WTC11 (cell line): ENCODE measurements at places on chromosomes 16 and 17.
A peak's percentile ranks its signal among the peaks of the same experiment; 100 is the strongest.

- H3K4me3 ChIP-seq: no peak overlapping the region
- H3K27ac ChIP-seq: no peak overlapping the region
- no peak for DNase-seq
These were observed 278.9 kb upstream of the FOXF1 start for GRCh38 chr16:86231321-86231995.

DNA sequence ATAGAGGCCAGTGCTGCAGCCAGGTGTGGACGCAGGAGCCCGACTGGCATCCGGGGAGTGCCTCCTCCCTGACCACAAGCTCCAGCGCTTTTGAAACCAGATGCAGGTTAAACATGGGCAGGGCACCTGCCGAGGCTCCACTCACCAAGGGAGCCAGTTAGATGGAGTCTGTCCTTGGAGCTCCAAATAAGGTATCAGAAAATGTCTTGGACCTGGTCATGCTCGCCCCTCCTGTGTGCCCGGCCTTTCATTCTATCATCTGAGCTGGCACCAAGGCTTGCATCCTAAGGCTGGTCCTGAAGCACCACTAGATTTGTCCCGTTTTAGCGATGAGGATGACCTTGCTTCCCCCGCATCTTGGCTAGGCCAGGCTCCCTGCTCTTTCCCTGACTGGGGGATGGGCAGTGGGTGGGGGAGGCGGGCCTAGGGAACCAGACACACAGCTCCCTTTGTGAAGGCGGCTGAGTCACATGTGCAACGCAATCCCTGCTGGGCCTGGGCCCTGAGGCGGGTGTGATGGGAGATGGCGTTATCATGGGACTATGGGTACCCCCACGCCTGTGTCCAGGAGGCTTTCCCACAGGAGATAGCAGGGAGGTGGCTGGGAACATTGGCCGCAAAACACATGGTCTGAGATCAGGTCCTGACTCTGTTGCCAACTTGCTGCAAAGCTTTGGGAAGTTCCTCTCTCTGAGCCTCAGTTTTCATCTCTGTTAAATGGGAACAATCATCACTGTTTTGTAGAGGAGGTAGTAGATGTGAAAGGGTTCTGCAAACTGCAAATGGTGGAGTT lies 5.0 kb upstream of the ADGRG1 start:
- peaks cover 37% of the 10 kb centered on the region for H3K4me1 ChIP-seq
- peak; percentile 49 for DNase-seq
- H3K27me3 ChIP-seq: no peaks in the 10 kb centered on the region
- H3K27ac ChIP-seq: no peak overlapping the region
- no peak overlapping the region for H3K4me3 ChIP-seq

GRCh38 chr16:30005341-30006094 lies 5.3 kb downstream of the DOC2A start:
- DNase-seq: no peak
- H3K36me3 ChIP-seq: peaks cover 9% of the 10 kb centered on the region
- no peak overlapping the region for H3K27ac ChIP-seq
- H3K4me1 ChIP-seq: peaks cover 16% of the 10 kb centered on the region
- H3K27me3 ChIP-seq: peaks cover 10% of the 10 kb centered on the region

- no peak overlapping the region for H3K4me3 ChIP-seq
- DNase-seq: no peak
- H3K27me3 ChIP-seq: no peaks in the 10 kb centered on the region
- peak overlapping the region; percentile 56 for H3K27ac ChIP-seq
These were observed 219.0 kb downstream of the FTO start for GRCh38 chr16:53922807-53923571.

- H3K27me3 ChIP-seq: no peaks in the 10 kb centered on the region
- peaks cover 9% of the 10 kb centered on the region; the same call in 1 of the 2 replicates for H3K4me1 ChIP-seq
These were observed 9.5 kb upstream of the ZNF750 start for GRCh38 chr17:82849076-82849945.
